Stromal cell of bone marrow (primary cell): ENCODE measurements at places on chromosomes 5 and 9.

DNA sequence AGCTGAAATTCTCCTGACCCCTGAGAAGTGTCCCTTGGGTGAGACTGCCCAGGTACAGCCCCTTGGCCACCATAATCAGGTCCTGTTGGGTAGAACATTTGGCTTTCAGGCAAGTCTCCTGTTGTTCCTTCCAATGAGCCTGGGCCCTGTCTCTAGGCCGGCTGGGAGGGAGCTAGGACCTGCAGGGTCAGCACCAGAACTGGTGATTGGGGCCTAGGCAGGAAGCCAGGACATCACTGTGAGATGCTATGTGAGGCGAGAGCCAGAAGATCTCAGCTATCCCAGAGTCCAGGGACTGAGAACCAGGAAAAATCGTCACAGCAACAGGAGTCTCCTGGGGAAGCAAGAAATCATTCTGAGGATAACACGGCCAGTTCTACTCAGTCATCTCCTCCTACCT is 51.5 kb downstream of the PCDH1 start:
- DNase-seq: no peak

DNA sequence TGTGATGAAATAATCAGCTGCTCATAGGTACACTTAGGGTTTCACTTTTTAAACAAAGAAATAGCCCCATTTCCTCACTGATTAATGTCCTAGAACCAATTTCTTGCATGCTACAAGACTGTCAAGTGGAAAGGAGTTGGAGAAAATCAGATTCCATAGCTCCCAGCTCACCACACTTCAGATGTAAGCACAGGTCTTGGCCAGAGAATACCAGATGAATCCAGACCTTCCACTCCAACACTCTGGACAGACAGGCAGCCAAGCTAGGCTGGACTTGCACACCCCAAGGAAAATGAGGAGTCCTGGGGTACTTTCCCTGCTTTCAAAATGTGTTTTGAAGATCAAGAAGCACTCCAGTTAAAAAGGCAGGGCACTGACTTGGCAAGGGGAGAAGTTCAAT is 68.5 kb downstream of the KLHL3 start:
- DNase-seq: no peak

DNA sequence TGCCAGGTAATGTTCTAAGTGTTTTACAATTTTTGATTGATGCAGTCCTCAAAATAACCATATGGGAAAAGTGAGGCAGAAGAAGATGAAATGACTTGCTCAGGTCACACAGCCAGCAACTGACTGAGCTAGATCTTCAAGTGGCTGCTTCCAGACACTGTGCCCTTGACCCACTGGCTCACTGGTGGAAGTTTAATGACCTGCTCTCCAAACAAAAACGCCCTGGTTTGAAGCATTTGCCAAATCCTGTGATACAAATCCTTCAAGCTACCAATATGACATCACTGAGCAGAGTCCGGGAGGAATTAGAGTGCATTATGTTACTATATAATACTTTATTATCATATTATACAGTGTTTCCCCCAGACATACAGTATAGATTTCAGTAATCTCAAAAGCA is 459.4 kb downstream of the GADD45G start:
- DNase-seq: no peak

DNA sequence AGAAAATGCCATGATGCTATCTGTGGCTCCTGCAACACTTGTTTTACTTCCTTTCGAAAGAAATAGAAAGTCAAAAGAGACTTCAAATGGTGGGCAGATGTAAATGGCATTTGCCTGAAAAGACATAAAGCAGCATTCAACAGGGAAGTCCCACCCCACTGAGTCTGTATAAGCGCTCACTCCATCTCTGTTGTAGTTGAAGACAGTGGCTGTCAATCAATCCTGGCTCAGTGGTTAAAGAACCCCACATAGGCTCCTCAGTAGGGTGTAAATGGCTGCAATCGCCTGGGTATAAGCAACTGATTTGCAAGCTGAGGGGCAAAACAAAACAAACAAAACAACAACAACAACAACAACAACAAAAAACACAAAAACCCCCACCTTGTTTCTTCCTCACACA is 158.7 kb downstream of the EFNA5 start:
- no peak for DNase-seq

- DNase-seq: no peak
Observed at GRCh38 chr9:132671620-132672412, 1.6 kb downstream of the GTF3C4 start.

GRCh38 chr9:1456301-1457024 is 406.3 kb downstream of the DMRT2 start:
- DNase-seq: no peak

DNA sequence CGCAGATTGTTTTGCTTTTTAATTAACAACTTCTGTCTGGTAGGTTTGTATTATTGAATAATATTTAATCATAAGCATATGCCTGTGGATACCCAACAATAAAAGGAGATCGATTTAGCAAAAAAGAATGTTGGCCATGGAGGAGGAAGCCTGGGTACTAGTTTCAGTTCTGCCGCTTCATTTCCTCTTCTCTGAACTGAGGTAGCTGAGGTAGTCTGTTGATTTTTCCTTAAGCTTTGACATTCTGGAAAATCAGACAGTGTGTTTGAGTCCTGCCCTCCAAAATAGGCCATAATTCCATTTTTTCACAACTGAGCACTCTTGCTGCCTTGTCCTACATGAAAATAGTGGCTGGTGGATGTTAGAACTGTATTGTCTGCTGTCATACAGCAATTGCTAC is 6.0 kb upstream of the GPR21 start:
- DNase-seq: no peak

DNA sequence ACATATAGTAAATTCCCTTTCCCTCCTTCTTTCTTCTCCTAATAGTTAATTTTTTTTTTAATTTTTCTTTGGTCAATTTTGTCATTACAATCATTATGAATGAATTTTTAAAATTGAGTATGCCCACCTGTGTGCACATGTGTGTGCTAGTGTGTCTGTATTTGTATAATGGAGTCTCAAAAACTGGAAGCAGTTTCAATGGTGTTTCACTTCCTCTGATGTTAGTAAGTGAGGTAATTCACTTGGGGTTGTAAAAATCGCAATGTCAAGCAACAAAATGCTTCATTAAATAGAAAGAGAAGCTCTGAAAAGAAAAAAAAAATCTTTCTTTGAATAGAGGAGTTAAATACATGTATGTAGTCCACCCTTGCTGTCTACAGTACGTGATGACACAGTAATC is 1467.6 kb upstream of the NUDT12 start:
- DNase-seq: no peak

- no peak for DNase-seq
Observed at GRCh38 chr9:94108584-94108983, 24.3 kb downstream of the PTPDC1 start.

GRCh38 chr9:93305497-93306020 is 121.6 kb downstream of the WNK2 start:
- DNase-seq: no peak

GRCh38 chr5:177370488-177371119 is 12.9 kb downstream of the RGS14 start:
- peak; percentile 73 for DNase-seq

GRCh38 chr5:21424907-21425306 is 1428.2 kb downstream of the CDH12 start:
- no peak for DNase-seq

GRCh38 chr9:113468716-113469448 is 5.4 kb downstream of the RGS3 start:
- DNase-seq: no peak

GRCh38 chr9:88339317-88339716 is 48.9 kb upstream of the SPIN1 start:
- no peak for DNase-seq

- DNase-seq: no peak
Observed at GRCh38 chr9:105341434-105342146, 97.1 kb downstream of the SLC44A1 start.

DNA sequence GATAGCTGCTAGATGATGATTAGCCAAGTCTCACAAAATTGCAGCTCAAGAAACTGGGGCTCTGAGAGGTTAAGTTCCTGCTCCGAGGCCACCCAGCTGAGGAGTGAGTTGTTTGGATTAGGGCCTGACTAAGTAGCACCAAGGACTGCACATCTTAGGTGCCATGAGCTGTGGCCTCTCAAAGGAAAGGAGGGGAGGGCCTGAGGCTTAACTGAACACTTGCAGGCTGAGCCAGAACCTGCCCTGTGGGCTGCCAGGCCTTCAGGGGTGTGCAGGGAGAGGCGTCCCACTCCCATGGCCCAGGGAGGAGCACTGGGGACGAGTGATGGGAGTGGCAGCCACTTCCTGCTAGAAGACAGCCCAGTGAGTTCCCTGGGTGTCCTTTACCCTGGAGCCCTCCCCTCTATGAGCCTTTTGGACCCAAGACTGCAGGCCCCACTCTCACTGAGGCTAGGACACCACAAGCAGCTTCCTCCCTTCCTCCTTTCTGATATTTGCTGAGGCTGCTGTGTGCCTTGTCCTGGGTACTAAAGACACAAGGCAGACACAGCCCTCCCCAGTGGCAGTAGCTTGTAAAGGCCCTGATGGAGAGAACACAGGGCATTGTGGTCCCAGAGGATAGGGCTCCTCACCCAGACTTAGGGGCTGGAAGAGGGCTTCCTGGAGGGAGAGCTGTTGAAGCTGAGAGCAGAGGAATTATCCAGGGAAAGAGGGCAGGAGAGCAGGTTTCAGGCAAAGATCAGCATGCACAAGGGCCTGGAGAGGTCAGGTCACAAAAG is 22.1 kb downstream of the LMX1B start:
- DNase-seq: no peak

- DNase-seq: no peak
Observed at GRCh38 chr5:132354381-132355139, 14.9 kb upstream of the SLC22A5 start.

DNA sequence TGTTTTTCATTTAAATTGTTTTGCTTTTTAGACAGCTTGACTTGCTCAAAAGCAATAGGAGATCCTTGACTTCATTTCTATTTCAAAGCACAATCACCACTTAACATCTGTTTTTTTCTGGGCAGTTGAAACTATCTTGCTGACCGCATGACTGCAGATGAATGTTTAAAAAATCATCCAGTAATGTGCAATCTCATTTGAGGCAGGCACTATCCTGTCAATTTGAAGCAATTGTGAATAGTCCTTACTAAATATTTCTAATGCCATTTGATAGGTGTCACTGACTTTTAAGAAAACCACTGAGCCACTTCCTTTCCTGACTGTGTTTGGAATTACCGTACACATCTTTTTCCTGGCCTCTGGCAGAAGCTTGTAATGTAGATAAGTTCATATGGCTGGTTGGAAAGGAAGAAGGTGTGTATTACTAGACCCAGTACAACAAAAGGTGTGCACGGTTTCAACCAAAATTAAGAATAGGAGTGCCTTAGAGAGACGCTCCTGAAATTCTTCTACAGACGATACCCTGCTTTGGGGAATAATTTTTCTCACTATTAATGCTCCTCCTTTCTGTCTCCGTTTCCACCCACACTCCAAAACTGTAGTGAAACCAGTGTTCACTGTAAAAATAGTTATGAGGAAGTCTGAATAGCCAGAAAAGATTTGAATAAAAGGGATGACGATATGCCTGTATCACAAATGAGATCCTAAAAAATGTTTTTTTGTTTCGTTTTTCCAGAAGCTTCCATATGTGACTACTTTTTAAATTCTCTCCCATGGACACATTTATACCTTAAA is 136.7 kb upstream of the MOCS2 start:
- DNase-seq: peak; percentile 49

GRCh38 chr9:127388037-127388855 is 8.7 kb upstream of the SLC2A8 start:
- peak; percentile 96 for DNase-seq

DNA sequence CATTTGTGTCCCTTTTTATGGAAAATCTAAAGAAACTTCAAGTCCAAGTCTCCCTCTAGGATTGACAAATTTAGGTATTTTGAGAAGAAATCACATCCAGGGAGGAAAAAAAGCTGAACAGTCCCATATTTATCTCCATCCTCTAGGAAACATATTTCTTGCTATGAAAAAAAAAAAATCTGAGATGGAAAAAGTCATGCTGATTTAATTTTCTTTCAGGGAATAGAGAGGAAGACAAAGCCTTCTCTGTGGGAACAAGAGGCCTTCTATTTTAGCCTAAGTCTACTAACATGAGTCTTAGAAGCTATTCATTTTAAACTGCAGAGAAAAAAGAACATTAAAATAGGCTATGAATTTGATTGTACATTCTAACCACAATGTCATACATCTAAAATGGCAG is 63.1 kb upstream of the CDK5RAP2 start:
- no peak for DNase-seq

GRCh38 chr5:107808671-107809137 is 138.0 kb upstream of the EFNA5 start:
- no peak for DNase-seq

DNA sequence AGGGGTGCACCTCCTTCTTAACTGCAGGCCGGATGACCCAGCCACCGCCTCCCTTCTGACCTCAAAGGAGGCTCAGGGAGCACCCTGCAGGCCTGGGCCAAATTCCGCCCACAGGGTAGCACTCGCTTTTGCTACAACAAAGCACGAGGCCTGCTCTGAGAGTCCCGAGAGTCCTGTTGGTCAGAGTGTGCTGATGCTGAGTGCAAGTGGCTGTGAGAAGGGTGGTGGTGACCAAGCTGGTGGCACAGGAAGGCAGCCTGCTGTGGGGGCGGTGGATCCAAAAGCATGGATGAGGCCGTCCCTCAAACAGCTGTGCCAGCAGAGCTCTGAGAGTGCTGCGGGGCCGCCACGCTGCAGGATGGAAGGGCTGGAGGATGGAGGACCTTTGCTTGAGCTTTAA is 101.8 kb downstream of the AK8 start:
- DNase-seq: no peak

DNA sequence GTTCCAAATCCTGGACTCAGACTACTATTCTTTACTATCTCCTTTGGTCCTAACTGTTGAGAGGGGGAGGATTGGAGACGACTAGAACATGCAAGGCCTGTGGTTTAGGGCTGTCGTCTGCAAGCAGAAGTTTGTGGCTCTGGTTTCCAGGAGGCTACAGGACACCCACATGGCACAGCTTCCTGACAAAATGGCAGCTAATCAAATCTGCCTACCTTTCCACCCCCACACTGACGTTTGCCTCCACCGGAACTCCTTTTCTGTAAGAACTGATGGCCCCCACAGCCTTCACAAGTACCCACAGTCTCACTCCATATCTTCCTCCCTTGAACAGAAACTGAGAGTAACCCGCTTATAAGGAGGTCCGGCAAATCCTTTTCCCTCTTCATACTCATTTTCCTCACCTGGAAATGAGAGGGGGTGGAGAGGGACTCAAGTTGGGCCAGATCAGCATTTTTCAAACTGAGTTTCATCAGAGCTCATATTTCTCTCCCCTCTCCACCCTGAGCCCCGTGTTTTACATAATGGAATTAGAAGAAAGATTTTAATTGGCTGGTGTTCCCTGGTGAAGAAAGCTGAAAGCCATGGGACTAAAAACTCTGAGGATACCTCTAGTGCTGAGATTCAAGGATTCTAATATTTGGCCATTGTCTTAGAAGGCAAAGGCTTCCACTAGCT is 5.2 kb downstream of the SLC31A2 start:
- DNase-seq: no peak
